Left lobe of liver (tissue), 2 donors: ENCODE measurements at places on chromosomes 1 and 21. TPM values are rescaled to one million over a fixed set of nuclear protein-coding genes. Genes with fewer than 3 reads are reported as not detected.

- no peak for DNase-seq
Observed at GRCh38 chr1:111804776-111805175, 49.1 kb downstream of the DDX20 start.

DNA sequence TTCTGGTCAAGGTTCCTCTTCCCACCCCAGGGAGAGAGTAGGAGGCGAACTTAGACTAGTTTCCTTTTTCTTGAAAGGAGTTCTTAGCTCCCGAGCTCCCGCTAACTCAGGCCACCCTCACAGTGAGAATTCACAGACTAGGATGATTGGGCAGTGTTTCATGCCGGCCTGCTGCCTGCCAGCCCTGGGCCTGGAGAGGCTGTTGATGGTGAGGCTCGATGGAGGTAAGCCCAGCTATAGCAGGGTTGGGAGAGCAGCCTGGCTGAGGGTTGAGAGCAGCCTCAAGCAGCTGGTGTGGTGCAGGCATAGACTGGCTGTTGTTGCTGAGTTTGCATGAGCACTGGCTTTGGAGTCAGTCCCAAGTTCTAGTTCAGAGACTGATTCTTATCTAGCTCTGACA lies 274.4 kb downstream of the MATN1 start:
- no peak for DNase-seq

- DNase-seq, result peak; percentile 33
Observed at GRCh38 chr1:30916296-30916695, 7.7 kb upstream of the SDC3 start.

GRCh38 chr1:24919791-24920532 lies 10.1 kb downstream of the RUNX3 start:
- DNase-seq, result no peak

- DNase-seq, result no peak
Observed at GRCh38 chr1:233261206-233261605, 34.3 kb downstream of the PCNX2 start.

- peak; percentile 63 for DNase-seq
Observed at GRCh38 chr1:62318756-62319544, at the start of gene KANK4. Gene KANK4, minus strand, starts transcription at chr1:62319434. Its CDS starts 37,870 bp downstream, at chr1:62281564.

- no peak for DNase-seq
Observed at GRCh38 chr1:84246213-84246612, 55.3 kb upstream of the SAMD13 start.

DNA sequence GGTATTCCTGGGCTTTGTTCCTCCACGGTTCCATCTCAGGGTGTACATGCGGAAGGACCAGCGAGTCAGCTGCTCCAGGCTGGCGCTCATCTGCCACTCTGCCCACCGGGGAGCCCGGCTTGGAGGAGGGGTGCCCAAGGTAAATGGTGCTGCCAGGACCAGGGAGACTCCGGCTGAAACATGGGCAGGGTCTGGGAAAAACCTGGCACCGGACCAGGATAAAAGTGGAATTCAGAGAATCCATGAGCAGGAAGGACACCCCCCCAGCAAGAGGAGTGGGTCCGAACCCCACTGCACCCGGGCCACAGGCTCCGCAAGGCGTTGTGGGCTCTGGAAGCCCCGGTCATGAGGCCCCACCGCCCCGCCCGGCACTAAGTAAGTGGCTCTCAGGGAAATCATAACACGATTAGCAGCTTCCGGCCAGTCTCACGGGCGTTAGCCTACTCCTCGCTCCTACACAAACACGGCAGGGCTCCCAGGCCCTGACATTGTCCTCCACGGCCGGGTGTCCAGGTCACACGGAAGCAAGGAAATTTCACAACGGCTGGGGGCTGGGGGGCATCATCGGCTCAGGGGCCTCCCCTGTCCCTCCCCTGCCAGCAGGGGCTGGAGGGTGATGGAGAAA lies 21.1 kb downstream of the MEGF6 start:
- DNase-seq, result no peak

GRCh38 chr1:238826891-238827290 lies 559.5 kb upstream of the CHRM3 start:
- DNase-seq, result no peak

DNA sequence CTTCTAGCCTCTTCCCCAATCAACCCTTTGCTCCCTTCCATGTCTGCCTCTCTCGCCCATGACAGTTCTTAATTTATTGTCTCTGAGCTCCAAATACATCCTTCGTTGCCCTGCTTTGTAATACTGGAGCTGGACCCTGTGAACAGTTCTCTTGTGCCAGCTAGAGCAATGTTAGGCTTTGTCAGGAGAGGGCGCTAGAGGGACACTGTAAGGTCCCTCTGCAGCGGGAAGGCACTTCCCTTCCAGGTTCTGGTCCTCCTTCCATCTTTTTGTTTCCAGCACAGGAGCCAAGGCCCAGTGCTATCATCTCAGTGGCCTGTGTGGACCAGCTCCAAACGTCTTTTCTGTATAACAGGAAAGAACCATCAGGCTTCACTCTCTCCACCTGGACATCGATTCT lies 95.9 kb downstream of the PTPRU start:
- DNase-seq, result no peak

DNA sequence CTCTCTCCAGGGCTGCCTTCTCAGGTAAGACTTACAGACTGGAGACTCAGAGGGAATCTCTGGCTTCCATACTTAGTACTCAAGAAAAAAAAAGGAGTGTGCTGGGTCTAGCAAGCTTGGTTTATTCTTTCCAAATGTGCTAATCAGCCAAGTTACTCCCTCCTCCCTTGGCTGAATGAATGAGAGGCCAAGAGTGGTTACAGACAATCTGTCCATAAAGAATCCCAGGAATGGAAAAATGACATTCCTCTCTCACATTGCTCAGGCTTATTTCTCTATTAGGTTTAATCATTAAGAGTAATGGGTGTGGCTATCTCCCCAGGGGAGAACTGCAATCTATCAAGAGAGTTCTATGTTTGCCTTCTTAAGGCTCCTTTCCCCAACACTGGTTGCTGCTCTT lies 547.3 kb upstream of the PLXNA2 start:
- no peak for DNase-seq

DNA sequence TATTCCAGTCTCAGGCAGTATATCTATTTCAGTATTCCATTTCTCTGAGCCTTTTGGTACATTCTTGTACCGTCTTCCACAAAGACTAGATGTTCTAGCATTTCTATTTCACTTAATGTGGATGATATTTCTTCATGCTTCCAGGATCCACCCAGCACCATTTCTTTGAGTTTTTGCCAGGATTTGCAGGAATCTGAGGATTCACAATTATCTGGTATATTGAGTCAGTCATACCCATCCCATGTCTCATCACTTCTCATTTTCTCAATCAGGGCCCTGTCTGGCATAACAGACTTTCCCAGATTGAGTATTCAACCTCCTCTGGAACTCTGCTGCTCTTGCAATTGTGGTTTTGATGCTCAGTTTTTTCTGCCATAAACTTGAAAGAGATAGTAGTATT lies 20.9 kb upstream of the COL11A1 start:
- DNase-seq, result no peak

- DNase-seq, result no peak
Observed at GRCh38 chr1:55286856-55287602, 71.9 kb upstream of the USP24 start.

GRCh38 chr1:204410688-204411450 lies 748 bp downstream of the PPP1R15B start:
- peak; percentile 63 for DNase-seq

GRCh38 chr1:29563092-29563491 lies 326.8 kb downstream of the PTPRU start:
- no peak for DNase-seq

GRCh38 chr1:79694241-79694640 lies 687.7 kb upstream of the ADGRL4 start:
- no peak for DNase-seq

DNA sequence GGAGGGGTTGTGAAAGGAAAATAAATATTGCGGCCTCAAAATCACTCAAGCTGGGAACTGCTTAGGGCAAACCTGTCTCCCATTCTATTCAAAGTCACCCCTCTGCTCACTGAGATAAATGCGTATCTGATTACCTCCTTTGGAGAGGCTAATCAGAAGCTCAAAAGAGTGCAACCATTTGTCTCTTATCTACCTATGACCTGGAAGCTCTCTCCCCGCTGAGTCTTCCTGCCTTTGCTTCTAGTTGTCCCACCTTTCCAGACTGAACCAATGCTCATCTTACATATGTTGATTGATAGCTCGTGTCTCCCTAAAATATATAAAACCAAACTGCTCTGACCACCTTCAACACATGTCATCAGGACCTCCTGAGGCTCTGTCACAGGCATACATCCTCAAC lies 91.6 kb upstream of the CAMK1G start:
- DNase-seq, result no peak

DNA sequence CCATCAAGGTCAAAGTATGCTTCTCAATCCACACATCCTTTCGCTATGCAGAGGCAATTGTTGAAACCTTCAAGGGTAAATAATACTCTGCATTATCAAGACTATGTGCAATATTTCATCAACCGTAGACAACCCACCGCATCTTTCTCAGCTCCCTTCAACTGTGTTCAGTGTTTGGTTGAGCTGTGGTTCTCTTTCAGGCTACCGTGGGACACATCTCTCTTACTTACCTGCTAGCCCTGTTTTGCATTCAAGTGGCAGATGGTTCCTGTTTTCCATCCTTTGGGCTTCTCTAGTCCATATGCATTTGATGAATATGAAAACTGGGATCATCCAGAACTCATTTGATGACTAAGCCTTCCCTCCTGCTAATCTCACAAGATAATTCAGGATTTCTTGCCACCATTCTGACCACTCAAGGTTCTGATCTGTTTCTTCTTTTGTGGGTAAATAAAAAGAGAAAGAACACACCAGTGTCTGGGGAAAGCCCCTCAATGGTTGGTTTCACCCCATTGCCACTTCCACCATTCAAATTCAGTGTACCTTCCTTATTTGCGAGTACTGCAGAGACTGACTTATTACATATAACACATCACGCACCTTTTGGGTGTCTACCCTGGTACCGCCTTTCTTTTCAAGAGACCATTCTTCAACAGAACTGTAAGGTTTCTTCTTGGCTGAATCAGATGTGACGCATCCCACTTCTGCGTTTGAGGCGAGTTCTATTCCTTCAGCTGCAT lies 61.7 kb downstream of the BACE2 start:
- DNase-seq, result no peak

DNA sequence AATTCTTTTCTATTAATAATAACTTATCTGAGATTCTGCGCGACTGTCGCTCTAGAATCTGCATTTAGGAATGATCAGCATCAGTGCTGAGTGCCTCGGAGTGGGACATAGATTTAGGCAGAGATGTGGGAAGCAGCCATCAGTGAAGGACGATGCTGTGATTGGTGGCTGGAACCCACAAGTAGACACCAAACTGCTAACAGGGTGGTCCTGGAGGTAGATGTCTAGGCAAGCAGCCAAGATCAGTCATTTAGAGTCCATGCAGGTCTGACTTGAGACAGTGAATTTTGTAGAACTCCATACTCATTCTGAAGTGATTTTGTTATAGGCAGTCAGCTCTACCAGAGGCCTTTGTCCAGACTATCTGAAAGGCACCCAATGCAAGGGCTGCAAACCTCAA lies 51.8 kb upstream of the LYST start:
- DNase-seq, result no peak

DNA sequence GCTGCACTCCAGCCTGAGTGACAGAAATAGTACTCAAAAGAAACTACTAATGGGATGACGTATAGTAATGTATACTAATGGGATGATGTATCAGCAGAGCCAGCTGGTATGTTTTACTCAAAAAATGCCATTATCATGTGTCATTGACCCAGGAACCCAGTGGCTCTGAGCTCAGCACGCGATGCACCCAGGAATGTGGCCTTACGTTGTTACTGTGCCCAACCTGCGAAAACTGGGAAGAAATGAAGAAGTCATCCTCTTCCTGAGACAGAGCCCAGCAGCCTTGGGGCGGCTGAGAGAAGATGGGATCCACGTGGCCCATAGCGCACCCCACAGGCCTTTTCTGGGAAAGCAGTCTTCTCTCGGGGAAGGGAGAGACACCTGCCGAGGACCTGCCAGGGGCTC lies 8.8 kb downstream of the UBE2J2 start:
- no peak for DNase-seq

- DNase-seq, result no peak
Observed at GRCh38 chr1:181310560-181310959, 172.8 kb upstream of the CACNA1E start.

FCRL1 gene
- total RNA-seq, result not detected

ACTA1 gene
- not detected for total RNA-seq

RASAL2 gene
- total RNA-seq, result 5.3 TPM

LENEP gene
- not detected for total RNA-seq

EDN2 gene
- total RNA-seq, result not detected

VASH2 gene
- total RNA-seq, result 0.10 TPM

DLGAP3 gene
- total RNA-seq, result 0.10 TPM
